ENCODE measurements at places on chromosomes 3 and 15. TPM values are rescaled to one million over a fixed set of nuclear protein-coding genes. Genes with fewer than 3 reads are reported as not detected.

The SENP2 gene
- total RNA-seq: 31.5 TPM

The PIGZ gene
- 2.1 TPM for total RNA-seq

The TRNT1 gene
- total RNA-seq: 50.1 TPM

The TMEM40 gene
- total RNA-seq: not detected

The SLC27A2 gene
- 99.5 TPM for total RNA-seq
